ENCODE measurements at places on chromosomes 6 and 20. TPM values are rescaled to one million over a fixed set of nuclear protein-coding genes. Genes with fewer than 3 reads are reported as not detected.

Gene RNASET2
- total RNA-seq = 40.2 TPM

Gene NKX2-4
- not detected for total RNA-seq

Gene CST1
- not detected for total RNA-seq

Gene NKAPL
- total RNA-seq = 1.1 TPM

Gene MDFI
- total RNA-seq = 2.9 TPM

Gene TFAP2A
- not detected for total RNA-seq

Gene ADAM33
- total RNA-seq = 14.1 TPM

Gene C6orf52
- not detected for total RNA-seq

Gene MATN4
- total RNA-seq = not detected

Gene SMPD2
- 9.7 TPM for total RNA-seq

Gene FOXA2
- not detected for total RNA-seq

Gene CDH26
- total RNA-seq = 0.24 TPM

Gene LY6G6C
- total RNA-seq = not detected

All from cardiac ventricle fibroblast (primary cell).